HL-60 (cell line): ENCODE measurements at places on chromosomes 4 and X.

GRCh38 chr4:78477276-78477675, 74.3 kb upstream of the ANXA3 start:
- no peak for DNase-seq

- DNase-seq, result no peak
Measured at GRCh38 chr4:38856046-38856445, 571 bp downstream of the TLR6 start.

DNA sequence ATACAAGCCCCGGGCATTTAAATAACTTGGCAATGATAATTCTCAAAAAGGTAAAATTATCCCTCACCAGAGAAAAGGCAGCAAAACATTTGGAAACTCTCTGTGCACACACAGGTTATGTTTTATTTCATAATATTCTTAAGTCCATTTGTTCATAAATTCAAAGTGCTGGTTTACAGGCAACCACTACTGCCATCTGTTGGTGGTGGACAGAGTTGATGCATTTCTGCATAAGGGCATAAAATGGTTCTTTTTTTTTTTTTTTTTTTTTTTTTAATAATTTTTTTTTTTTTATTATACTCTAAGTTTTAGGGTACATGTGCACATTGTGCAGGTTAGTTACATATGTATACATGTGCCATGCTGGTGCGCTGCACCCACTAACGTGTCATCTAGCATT, 31.5 kb upstream of the IL21 start:
- peak; percentile 35 for DNase-seq

GRCh38 chrX:136549226-136549625, 17.2 kb downstream of the VGLL1 start:
- DNase-seq, result no peak

- DNase-seq, result no peak
Measured at GRCh38 chr4:135185256-135185655, 983.7 kb upstream of the PABPC4L start.

DNA sequence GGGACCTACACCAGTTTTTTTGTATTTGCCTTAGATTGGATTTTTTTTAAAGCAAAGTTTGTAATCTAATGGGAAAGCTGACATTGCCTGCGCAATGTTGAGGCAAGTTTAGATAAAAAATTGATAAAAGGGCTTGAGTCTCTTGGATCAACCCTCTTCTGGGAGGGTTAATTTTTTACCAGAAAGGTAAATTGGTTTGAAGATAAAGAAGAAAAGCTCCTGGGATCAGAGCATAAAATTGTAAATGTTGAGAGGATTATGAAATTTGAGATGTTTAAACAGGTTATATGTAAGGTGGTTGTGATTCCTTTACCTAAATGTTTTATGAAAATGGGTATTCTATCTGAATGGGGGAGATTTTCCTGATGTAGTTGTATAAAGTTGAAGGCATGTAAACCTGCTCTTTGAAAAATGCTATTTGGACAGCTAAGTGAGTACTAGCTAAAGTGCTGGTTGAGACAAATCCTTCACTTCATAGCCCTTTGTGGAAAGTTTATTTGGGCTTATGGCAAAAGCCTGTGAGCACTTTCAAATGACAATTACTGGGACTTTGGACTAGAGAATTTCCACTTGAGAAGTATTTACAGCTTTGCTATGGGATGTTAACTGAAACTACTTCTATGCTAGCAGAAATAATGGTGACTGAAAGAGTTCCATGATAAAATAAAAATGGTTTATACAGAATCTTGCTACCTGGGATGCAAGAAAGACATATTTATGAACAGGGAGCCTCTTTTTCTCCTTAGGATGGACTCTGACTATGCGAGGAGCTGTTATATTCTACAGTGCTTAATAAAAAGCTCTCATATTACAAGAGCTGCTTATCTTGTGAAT, 56.2 kb downstream of the UGT2B10 start:
- no peak for DNase-seq

- DNase-seq, result no peak
Measured at GRCh38 chr4:128284317-128284716, 3.3 kb downstream of the PGRMC2 start.
